BJ (cell line): ENCODE measurements at places on chromosomes 2 and 18.

- no peak for DNase-seq
Observed at GRCh38 chr2:197477797-197478196, 21.8 kb downstream of the HSPD1 start.

GRCh38 chr18:26516964-26517363 is 31.4 kb downstream of the KCTD1 start:
- no peak for DNase-seq

GRCh38 chr2:145356056-145356455 is 836.1 kb upstream of the ZEB2 start:
- peak; percentile 15 for DNase-seq

DNA sequence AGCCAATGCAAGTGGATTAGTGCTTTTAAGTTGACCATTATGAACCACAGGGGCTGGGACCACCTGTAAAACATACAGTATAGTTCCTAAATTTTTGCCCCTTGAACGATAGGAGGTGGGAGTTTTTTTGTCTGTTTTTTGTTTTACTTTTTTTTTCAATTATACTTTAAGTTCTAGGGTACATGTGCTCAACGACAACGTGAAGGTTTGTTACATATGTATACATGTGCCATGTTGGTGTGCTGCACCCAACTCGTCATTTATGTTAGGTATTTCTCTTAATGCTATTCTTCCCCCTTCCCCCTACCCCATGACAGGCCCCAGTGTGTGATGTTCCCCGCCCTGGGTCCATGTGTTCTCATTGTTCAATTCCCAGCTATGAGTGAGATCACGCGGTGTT is 1797.9 kb upstream of the PIK3C3 start:
- DNase-seq: no peak

DNA sequence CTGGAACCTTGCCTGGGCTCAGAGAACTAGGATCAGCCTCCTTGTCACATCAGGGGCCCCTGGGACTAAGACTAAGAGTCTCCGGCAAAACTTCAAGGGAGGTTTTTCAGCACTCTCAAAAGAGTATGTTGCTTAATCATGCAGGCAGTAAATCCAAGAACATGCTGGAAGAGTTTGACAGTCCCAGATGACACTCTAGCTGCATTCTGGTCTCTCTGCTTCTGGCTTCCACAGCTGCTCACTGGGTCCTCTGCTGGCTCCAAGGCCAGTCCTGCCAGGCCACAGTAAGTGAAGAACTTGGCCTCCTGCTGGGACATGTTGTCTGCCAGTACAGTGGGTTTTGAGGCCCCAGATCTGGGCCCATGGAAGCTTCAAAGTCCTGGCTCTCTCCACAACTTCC is 45.2 kb upstream of the IL1RL1 start:
- no peak for DNase-seq

- DNase-seq: no peak
Observed at GRCh38 chr2:73035899-73036711, 35.4 kb downstream of the SFXN5 start.

- no peak for DNase-seq
Observed at GRCh38 chr2:101696272-101697123, 1.0 kb upstream of the MAP4K4 start.

- no peak for DNase-seq
Observed at GRCh38 chr2:240139666-240140393, 628 bp downstream of the OTOS start.

- peak; percentile 59 for DNase-seq
Observed at GRCh38 chr2:18987592-18988073, 370.8 kb downstream of the OSR1 start.

DNA sequence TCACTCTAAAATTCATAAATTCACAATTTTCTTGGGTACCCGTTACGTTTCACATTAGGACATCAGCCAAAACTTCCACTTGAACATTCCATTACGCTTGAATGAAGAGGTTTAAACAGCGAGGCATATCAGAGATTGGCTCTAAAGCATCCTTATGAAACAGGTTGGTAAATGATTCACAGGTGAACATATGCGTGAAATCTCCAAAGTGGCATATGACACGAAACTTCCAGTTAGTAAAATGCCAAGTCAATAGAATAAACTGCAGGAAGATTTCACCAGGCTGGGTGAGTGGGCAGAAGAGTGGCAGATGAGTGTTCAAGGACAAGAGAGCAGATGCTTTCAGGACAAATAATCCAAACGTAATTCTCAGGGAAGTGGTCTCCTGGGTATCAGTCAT is 33.9 kb upstream of the GLS start:
- no peak for DNase-seq

DNA sequence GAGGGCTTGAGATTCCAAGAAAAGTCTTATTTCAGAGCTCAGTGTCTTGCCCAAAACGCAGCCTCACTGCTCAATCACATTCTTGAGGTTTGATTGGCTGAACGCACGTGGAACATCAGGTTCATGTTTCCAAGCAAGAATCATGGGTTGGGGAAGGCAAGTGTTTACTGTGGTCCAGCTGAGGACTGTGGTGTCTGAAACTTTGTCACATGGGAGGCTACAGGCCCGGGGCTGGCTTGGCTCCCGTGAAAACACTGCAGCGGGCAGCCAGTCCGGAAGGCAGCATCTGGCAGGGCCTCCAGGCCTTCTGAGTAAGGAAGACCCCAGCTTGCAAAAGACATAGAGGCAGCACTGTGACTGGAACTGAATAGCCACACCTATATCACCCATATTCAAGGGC is 84.7 kb downstream of the POLR1A start:
- DNase-seq: no peak

- DNase-seq: no peak
Observed at GRCh38 chr18:79218605-79219190, 149.5 kb downstream of the ATP9B start.

DNA sequence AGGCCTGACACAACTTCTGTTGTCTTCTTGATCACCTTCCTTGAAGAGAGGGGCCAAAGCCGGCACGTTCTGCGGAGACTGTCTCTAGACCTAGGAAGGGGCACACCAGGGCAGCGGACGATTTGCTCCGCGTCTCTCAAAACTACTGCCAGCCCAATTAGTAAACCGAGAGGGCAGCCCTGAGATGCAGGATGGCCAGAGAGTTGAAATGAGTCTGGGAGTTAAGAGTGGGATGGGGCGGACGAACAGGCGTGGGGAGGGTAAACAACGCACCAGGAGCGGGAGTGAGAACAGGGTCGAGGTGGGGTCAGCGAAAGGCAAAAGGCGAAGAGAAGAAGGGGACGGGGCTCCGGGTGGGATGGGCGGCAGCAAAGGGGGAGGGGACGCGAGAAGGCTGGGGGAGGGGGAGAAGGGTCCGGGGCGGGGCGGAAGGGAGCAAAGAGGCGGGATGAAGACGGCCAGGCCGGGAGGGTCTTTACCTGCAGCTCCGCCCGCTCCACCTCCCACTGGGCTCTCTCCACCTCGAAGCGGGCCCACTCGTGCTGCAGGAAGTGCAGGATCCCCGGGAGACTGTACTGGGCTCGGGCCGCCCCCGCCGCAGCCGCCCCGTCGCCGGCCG is 476 bp downstream of the STRN start:
- DNase-seq: no peak

DNA sequence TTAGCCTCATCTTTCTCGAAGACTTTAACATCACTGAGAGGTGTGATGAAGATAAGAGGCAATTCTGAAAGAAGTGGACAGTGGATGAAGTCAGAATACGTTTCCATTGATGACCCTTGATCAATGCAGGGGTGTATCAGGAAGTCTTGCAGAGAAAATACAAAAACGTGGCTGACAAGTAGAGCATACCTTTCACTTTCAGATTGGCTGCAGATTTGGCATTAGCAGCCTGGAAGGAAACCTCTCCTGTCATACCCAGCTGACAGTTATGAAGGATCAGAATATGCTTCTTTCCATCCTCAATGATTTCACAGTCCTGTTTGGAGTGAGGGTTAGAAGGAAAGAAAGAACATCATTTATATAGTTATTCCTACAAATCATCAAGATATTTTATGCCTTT is 152.5 kb downstream of the PLEKHA3 start:
- DNase-seq: no peak

GRCh38 chr18:3380384-3380961 is 69.5 kb upstream of the TGIF1 start:
- no peak for DNase-seq

- DNase-seq: no peak
Observed at GRCh38 chr18:63054901-63055584, 264.5 kb downstream of the BCL2 start.

- no peak for DNase-seq
Observed at GRCh38 chr18:4847056-4847455, 350.0 kb downstream of the AKAIN1 start.

- DNase-seq: no peak
Observed at GRCh38 chr2:134232461-134232860, 21.4 kb upstream of the MGAT5 start.

GRCh38 chr2:135997380-135997779 is 12.0 kb upstream of the DARS1 start:
- no peak for DNase-seq

GRCh38 chr2:151156431-151156830 is 105.2 kb downstream of the RBM43 start:
- no peak for DNase-seq

GRCh38 chr18:62683935-62684334 is 31.4 kb upstream of the PHLPP1 start:
- DNase-seq: no peak

DNA sequence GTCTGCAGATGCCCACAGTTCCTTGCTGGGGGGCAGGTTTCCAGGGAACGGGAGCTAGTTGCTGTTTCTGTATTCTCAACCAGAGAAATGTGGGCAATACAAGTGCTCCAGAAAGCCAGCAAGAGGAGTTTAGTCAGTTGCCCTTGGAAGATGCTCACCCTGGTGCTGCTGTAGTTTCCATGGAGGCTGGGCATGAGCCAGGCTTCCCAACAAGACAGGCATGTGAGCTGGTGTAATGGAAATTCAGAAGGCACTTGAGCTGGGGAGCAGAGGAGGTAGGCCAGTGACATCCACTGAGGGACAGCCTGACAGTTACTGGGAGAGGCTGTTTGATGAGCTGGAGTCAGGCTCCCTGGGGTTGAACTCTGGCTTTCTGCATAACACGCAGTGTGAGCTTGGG is 7.7 kb downstream of the HK2 start:
- DNase-seq: no peak

DNA sequence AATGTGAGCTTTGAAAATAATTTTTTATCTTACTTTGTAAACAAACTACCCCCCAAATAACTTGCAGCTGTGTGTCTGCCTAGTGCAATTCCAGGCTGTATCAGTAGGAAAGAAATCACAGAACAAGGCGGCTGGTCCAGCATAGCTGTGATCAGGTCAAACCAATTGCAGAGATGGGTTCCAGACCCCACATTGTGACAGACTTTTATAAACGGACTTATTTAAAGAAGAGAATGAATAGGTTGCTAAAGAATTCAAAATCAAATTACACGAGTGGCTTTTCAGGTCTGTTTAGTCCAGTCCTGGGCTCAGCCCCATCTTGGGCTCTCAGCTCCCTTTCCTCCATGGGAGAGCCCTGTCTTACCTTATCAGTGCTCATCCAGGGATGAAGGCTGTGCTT is 11.1 kb downstream of the BMP10 start:
- DNase-seq: no peak

DNA sequence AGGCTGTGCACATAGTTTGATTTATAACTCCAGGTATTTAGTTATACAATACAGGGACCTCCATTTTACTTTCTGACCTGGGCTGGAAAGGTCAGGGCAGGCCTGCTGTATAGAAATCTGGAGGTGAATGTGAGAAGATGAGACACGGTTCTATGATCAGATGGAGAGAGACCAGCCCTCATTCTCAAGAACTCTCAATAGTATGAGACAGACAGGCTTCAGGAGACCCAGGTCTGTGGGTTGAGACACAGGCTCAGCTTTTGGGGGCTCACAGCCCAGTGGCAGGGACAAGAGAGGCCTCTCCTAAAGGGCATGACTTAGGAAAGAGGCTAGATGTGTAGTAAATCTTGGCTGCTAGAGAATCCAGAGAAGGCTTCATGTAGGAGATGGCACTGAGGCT is 719 bp upstream of the ATP6V1B1 start:
- no peak for DNase-seq

GRCh38 chr2:201430839-201431238 is 20.4 kb downstream of the TRAK2 start:
- no peak for DNase-seq

GRCh38 chr2:111071600-111072171 is 49.0 kb upstream of the BCL2L11 start:
- peak; percentile 26 for DNase-seq

DNA sequence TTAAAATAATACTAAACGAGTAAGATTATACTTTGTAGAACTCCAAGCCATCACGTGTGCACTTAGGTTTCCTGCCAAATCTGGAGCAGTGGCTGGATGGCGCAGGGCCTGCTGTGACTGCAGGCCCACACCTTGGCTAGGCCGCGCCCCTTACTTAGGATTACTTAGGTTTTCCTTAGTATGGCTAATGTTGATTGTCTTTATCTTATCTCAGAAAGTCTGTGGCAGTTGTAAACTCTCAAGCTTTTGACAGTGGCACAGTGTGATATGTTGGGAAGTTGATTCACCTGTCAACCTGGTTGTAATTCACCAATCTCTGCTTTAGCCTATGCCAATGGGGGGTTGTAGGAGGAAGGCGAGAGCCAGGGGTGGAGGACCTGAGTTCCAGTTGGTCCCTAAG is 208.4 kb downstream of the ZNF407 start:
- DNase-seq: no peak

- no peak for DNase-seq
Observed at GRCh38 chr2:129404000-129404685, 575.3 kb upstream of the RAB6C start.

GRCh38 chr18:24567199-24567598 is 106.8 kb downstream of the HRH4 start:
- DNase-seq: peak; percentile 19

GRCh38 chr2:55947752-55948151 is 24.2 kb upstream of the EFEMP1 start:
- no peak for DNase-seq

- DNase-seq: no peak
Observed at GRCh38 chr18:11266781-11267480, 117.6 kb upstream of the PIEZO2 start.

GRCh38 chr2:45237850-45238542 is 228.7 kb upstream of the SIX2 start:
- DNase-seq: peak; percentile 77

DNA sequence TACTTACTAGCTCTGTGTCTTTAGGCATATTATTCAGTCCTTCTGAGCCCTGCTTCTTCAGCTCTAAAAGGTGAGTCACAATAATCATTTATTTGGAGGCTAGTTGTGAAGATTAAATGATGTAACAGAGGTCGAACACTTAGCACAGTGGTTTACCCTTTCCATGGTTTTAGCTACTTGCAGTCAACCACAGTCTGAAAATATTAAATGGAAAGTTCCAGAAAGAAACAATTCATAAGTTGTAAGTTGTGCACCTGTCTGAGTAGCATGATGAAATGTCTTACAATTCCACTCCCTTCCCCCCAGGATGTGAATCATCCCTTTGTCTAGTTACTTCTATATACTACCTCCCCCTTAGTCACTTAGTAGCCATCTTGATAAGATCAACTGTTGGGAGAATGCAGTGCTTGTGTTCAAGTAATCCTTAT is 217.6 kb upstream of the THUMPD2 start:
- DNase-seq: peak; percentile 49

DNA sequence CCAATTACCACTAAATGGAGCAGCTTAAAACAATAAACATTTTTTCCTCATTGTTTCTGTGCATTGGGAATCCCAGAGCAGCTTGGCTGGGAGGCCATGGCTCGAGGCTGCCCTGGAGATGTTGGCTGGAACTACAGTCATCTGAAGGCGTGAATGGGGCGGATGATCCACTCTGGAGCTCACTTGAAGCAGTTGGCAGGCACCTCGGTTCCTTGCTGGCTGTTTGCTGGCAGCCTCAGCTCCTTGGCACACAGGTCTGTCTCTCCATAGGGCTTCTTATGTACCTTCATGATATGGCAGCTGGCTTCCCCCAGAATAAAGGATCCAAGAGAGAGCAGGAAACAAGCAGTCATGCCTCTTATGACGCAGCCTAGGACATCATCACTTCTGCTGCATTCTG is 227.0 kb upstream of the COPS8 start:
- DNase-seq: no peak
